ENCODE measurements at places on chromosomes 11 and 22.

- no peak for DNase-seq
Measured at GRCh38 chr22:23246982-23247766, 66.9 kb downstream of the BCR start.

DNA sequence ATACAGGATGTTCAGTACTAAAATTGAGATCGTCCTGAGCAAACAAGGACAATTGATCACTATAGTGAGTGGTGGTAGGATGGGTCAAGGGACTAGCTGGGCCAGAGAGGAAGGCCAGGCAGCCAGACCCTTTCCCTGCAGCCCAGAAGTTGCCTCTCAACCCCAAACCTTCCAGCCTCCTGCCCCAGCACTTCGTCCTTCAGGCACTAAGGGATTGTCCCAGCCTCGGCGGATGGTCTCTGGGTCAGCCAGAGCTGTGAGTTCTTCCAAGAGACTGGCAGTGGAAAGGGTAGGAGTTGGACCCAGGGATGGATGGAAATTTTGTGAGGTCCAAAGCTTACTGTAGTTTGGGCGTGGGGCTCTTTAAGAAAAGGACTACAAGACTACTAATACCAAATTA lies 3.6 kb upstream of the LMO1 start:
- DNase-seq, result no peak

GRCh38 chr22:46969961-46970360 lies 207.5 kb downstream of the TBC1D22A start:
- no peak for DNase-seq

- no peak for DNase-seq
Measured at GRCh38 chr22:37274380-37274862, 7.9 kb upstream of the CYTH4 start.
